ENCODE measurements at places on chromosomes 1 and 21. TPM values are rescaled to one million over a fixed set of nuclear protein-coding genes. Genes with fewer than 3 reads are reported as not detected.

BRDT gene
- not detected for total RNA-seq

ATAD3C gene
- not detected for total RNA-seq

RNU1-4 gene
- total RNA-seq: under 0.01 TPM

IFI44L gene
- 7.6 TPM for total RNA-seq

FCN3 gene
- not detected for total RNA-seq

KRTAP11-1 gene
- not detected for total RNA-seq

FAM151A gene
- not detected for total RNA-seq

F5 gene
- total RNA-seq: not detected

PTPRU gene
- total RNA-seq: 42.5 TPM

C8A gene
- under 0.01 TPM for total RNA-seq

TDRD5 gene
- total RNA-seq: not detected

CXADR gene
- total RNA-seq: 1.2 TPM

TMEM240 gene
- total RNA-seq: 5.5 TPM

CFHR2 gene
- not detected for total RNA-seq

KRTAP12-2 gene
- not detected for total RNA-seq

FCER1G gene
- not detected for total RNA-seq

GLMN gene
- total RNA-seq: 12.2 TPM

LCE1B gene
- not detected for total RNA-seq

SLFNL1 gene
- 0.66 TPM for total RNA-seq

TCHHL1 gene
- total RNA-seq: not detected

EXO1 gene
- 14.7 TPM for total RNA-seq

OR2M4 gene
- not detected for total RNA-seq

FAM167B gene
- total RNA-seq: 0.66 TPM

TTC34 gene
- total RNA-seq: 0.15 TPM

RGS4 gene
- 110 TPM for total RNA-seq
